Fibroblast of mammary gland (primary cell): ENCODE measurements at places on chromosomes 1 and 21.

DNA sequence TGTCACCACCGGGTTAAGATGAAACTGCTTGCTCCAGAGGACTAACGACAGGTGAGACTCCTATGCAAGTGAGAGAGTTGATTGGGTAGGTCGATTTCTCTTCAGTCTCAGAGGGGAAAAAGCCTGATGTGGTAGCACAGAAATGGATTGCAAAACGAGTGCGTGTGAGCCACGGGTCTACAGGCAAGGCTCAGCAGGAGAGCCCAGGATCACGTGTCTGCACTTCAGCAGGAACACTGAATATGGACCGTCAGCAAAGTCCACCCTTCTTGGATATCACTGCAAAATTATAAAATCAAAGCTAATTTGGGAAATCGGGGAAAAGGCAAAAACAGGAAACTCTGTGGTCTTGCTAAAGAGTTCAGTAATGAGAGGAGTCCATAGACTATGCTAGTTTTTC lies 107.7 kb upstream of the ZNF648 start:
- no peak for DNase-seq

- no peak for DNase-seq
Observed at GRCh38 chr1:3315399-3316339, 138.8 kb upstream of the ARHGEF16 start.

- peak; percentile 89 for DNase-seq
Observed at GRCh38 chr1:177848577-177848976, 121.3 kb downstream of the SEC16B start.

DNA sequence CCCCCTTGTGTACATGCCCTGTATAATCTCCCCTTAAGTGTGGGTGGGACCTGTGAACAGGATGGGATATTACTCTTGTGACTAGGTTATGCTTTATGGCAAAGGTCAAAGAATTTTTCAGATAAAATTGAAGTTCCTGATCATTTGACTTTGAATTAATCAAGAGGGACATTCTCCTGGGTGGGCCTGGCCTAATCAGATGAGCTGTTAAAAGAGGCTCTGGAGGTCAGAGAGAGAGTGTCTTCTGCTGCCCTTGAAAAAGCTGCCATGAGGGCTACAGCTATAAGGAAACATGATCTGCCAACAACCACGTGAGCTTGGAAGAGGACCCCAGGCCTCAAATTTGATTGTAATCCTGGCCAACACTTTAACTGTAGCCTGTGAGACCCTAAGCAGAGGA lies 125.6 kb upstream of the CSF3R start:
- no peak for DNase-seq

DNA sequence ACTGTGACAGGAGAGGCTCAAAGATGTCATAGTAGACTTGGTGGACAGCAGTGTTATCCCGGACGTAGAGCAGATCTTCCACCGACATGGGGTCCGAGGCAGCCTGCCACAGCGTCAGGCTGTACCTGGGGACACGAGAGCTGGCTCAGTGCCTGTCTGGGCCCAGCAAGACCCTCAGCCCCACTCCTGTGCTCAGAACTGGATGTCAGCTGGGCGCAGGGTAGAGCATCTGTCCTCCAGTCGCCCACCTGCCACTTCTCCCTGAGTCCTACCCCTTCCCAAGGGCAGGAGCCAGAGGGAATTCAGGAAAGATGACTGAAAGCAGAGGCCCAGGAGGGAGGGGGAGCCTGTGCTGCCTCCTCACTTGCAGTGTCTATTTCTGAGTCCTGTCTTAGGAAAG lies 11.7 kb downstream of the FAM151A start:
- DNase-seq: no peak
